ENCODE measurements at places on chromosomes 1 and 21.
A peak's percentile ranks its signal among the peaks of the same experiment; 100 is the strongest.

DNA sequence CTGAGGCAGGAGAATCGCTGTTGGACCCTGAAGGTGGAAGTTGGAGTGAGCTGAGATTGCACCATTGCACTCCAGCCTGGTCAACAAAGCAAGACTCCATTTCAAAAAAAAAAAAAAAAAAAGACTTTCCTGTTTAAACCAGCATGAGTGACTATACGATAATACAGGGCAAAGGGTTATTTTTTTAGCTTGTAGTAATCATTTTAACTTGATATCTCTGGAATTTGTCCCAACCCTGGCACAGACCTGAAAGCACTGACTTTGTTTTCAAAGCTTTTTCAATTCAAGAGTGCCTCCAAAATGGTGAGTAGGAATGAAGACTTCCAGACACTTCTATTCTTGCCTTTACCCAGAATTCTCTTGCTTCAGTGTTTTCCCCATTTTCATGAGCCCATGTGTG is 4.4 kb upstream of the TMCO2 start:
- DNase-seq = no peak

DNA sequence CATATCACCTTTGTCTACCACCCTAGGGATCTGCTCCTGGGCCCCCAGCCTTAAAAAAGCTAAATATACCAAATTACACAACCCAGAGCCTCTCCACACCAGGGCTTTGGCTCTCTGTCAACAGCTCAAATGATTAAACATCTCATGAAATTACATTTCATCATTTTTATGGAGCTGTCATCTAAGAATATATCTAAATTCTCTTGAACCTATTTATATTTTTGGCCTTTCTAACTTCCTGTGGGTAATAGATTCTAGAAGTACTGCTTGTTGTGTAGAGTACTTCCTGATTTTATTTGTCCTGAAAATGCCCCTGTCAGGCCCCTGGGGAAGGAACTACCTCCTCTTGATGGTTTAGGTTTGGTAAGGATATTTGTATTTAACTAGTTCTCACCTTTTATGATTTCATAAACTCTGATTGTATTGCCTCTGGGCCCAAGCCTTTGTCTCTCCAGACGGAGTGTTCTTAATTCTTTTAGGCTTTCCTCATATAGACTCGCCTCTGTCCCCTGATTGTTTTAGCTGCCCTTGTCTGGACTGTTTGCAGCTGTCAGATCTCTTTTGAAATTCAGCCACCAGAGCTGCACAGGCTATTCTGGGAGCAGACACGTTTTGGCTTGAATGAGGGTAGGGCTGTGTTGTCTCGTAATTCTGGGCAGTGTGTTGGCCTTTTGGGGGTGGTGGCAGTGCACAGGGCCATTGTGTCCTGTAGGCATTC is 16.6 kb downstream of the MYOG start:
- peak; percentile 69 for DNase-seq

DNA sequence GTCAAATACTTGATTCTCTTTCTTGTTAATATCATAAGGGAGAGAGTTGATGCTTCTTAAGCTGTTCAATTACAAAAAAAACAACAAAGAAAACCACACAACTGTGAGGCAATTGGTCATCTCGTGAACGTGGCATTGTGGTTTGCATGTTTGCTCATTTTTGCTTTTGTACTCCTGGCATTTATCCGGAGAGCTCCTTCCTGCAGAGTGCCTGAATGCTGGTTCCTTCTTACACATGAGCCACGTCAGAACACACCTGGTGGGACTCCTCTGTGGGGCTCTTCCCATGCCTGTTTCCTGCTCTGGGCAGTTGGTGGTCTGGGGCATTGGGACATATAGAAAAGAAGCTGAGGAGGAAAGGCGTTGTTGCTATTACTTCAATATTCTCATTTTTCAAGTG is 25.7 kb downstream of the KCNK1 start:
- DNase-seq = no peak

GRCh38 chr1:56190806-56191365 is 388.5 kb downstream of the PLPP3 start:
- peak; percentile 78 for DNase-seq

DNA sequence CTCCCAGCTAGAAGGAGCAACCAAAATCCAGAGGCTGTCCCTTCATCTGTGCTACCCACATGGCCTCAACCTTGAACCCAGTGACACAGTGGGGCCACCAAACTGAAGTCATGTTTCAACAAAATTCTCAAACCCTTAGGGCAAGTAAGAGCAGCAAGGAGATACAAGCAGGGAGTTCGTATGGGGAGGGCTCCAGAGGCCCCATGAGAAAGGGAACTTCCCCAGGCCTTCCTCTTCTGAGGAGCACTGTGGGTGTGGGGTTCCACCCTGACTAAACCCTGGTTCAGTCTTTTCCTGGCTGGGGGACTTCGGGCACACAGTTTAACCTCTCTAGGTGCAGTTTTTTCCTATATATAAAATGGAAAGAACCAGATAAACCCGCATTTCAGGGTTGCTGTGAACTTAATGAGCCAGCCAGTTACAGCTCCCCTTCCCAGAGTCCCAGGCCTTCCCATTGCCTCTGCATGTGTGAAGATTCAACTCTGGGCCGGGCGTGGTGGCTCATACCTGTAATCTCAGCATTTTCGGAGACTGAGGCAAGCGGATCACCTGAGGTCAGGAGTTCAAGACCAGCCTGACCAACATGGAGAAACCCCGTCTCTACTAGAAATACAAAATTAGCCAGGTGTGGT is 8.0 kb upstream of the THEMIS2 start:
- no peak for DNase-seq

DNA sequence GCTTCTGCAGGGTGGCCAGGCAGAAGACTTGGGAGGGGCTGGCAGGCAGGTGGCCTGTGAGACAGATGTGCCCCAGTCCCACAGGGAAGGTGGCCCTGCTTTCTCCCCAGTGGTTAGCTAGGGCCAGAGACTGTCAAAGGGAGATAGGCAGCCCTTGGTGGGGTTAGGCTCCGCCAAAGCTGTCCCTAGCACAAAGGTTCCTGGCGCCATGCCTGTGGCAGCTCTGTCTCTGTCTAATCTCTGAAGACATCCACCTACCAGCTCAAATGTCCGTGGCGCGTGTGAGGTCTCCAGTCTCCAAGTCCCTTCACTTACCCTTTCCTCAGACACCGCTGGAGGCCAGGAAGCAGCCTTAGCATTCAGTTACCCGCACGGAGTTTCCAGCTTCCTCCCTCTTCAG is 17.7 kb downstream of the TCP10L start:
- DNase-seq = no peak

DNA sequence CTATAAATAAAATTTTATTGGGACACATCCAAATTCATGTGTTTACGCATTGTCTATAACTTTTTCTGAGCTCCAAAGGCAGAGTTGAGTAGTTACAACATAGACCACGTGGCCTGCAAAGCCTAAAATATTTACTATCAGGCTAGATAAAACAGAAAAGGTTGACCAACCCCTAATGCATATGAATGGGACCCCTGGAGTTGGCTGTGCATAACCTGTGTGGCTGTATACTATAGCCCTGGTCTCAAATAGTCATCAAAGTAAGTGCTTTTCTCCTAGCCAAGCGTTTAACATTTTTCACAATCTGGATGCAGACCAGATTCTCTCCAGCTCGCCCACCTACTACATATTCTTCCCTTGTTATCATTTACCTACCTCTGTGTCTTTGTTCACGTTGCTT is 60.4 kb downstream of the CYYR1 start:
- no peak for DNase-seq

GRCh38 chr21:34606621-34607020 is 8.3 kb downstream of the RCAN1 start:
- no peak for DNase-seq

DNA sequence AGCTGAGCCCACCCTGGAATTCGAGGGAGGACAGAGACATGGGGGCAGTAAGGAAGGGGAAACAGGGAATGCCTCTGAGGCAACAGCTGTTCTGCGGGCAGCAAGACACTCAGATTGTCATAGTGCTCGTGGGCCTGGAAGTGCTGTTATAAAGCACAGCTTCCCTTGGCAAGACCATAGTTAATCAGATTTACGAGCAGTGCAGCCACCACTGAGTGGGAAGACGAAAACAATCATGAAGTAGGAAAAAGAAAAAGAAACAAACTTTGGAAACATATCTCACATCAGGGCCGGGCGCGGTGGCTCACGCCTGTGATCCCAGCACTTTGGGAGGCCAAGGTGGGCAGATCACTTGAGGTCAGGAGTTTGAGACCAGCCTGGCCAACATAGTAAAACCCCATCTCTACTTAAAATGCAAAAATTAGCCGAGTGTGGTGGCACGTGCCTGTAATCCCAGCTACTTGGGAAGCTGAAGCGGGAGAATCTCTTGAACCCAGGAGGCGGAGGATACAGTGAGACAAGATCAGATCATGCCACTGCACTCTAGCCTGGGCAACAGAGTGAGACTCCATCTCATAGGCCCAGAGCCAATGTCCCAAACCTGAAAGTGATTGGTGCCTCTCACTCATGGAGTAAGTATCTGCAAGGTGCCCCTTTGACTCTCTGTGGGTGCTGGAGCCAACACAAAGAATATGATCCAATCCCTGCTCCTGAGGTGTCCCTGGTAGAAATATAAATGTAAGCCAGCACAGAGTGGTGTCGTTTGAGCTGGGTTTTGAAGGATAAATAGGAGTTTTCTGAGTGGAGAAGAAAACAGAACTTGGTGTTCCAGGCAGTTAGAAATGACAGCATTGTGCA is 55.6 kb upstream of the GPR153 start:
- no peak for DNase-seq

GRCh38 chr1:7463526-7463925 is 307.6 kb upstream of the VAMP3 start:
- DNase-seq = no peak

DNA sequence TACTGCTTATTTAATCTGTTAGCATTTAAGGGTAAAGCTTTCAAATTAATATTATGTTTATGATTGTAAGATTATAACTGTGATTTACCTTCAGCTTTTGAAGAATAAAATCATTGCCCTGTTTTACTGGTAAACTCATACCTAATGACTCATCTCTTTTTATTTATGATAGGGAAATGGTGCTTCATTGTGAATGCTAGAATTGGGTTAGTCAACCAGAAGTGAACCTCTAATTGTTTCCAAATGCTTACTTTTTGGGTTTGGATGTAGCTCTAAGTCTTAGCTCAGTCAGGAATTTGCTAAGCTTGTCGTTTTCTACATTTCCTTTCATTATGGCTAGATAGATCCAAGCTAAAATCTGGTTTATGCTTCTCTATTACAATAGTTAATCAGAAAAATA is 59.4 kb downstream of the SLC30A7 start:
- DNase-seq = peak; percentile 94

DNA sequence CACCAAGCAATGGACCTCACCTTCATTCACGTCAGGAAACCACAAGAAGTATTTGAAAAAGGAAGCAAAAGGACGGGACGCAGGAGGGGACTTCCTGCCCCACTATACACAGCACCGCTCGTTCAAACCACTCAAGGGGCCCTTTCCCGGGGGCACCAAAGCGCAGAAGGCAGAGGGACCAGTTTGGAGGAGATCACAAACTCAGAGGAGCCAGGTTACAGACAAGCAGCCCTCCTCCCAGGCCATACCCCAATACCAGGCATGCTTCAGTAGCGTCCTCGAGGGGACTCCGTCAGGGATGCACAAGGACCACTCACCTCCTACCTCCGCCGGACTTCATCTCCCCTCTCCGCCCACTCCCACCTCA is 685 bp downstream of the CRTC2 start:
- peak; percentile 54 for DNase-seq

DNA sequence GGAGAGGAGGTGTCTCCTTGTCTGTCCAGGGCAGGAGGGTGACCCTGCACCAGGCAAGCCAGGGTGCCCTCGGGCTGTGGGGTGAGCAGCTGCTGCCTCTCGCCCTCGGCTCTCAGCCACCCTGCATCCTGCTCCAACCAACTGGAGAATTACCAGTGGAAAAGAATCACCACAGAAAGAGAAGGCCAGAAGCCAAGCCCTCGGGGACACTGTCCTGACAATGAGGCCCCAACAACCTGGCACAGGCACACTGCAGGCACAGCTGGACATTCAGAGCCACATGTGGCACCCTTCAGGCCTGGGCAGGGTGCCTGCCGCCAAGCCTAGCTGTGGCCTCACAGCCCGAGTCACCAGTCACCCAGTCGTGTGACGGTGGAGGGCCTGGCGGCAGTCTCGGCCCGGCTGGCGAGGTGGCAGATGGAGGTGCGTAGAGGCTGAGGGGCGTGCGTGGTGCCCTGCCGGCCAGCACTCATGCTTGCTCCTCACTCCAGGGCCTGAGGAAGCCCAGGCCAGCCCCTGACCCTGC is 12.0 kb downstream of the MEGF6 start:
- DNase-seq = no peak

DNA sequence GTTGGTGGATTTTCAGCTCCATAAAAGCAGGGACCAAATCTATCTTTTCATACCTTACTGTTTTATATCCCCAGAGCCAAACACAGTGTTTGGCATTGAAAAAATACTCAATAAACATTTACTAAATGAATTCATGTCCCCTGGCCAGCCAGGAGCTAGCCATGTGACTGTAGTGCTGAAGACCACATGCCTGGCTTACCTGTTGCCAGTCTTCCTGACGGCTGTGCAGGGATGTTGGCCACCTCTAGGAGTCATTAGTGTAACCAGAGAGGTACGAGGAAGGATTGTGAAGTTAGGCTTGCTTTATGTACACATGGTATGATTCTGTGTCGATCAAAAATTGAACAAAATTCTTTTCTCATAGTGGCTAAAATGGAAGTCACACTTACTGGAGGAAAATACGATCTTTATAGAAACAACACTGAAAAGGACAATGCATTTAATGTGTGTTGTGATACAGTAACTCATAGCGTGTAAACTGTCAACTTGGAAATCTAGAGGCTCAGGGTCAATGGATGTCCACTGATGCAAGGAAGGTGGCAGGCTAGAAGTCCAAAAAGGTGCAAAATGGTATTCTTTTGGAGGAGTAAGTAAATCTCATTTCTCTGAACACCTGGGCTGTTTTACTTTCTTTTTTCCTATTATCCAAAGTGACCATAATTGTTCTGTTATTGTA is 60.9 kb downstream of the FGGY start:
- no peak for DNase-seq

DNA sequence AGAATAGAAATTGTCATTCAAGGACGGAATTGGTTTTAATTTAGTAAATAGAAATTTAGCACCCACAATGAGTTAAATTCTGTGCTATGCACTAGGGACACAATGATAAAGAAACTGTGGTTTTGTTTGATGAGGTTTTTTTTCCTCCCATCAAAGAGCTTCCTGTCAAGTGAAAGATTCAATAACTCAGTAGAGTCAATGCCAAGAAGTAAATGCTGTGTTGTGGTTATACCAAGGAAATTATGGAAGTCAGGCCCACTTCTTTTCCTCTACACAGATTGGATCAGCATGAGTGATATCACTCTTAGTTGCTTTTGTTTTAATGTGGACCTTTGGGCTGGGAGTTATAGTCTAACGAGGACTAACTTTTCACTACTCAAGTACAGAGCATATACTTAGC is 1269.6 kb upstream of the ADGRL2 start:
- no peak for DNase-seq

DNA sequence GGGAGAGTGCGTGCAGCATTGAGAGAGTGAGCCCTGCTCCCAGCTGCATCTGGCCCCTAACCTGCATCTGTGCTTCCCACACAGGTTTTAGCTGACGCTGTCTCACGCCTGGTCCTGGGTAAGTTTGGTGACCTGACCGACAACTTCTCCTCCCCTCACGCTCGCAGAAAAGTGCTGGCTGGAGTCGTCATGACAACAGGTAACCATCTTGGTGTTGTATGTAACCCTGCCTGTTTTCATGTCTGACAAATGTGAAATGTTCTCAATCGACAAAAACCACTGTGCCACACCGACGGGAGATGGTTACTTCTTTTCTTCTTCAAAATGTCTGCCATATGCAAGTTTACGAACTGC is 105.8 kb downstream of the ADARB1 start:
- DNase-seq = no peak
